ENCODE measurements at places on chromosomes 1 and 21. TPM values are rescaled to one million over a fixed set of nuclear protein-coding genes. Genes with fewer than 3 reads are reported as not detected.

Gene IGSF9
- 0.79 TPM for total RNA-seq

Gene UBE2U
- total RNA-seq: 1.2 TPM

Gene PFDN2
- 64.8 TPM for total RNA-seq

Gene AGRN
- 18.5 TPM for total RNA-seq

Gene C1QA
- 86.5 TPM for total RNA-seq

Gene CLEC20A
- total RNA-seq: not detected

Gene SMYD2
- total RNA-seq: 234 TPM

Gene TMEM240
- total RNA-seq: 8.9 TPM

Gene CCDC27
- total RNA-seq: not detected

Gene ARHGAP29
- 25.9 TPM for total RNA-seq
